Activated CD8-positive, alpha-beta memory T cell treated with anti-CD3 and anti-CD28 coated beads, Interleukin-2, amount 10 ng/mL, durations not matched to agents 7 days and 5 days (primary cell): ENCODE measurements at places on chromosomes 7 and 10. TPM values are rescaled to one million over a fixed set of nuclear protein-coding genes. Genes with fewer than 3 reads are reported as not detected.

The IFIT1 gene
- 107 TPM for total RNA-seq

The MGMT gene
- 24.8 TPM for total RNA-seq

The TFPI2 gene
- total RNA-seq = 0.30 TPM

The GRID2IP gene
- total RNA-seq = 0.26 TPM

The BLNK gene
- total RNA-seq = not detected

The GPC2 gene
- total RNA-seq = 6.2 TPM

The THSD7A gene
- total RNA-seq = not detected

The AUTS2 gene
- 9.5 TPM for total RNA-seq

The NT5C3A gene
- 52.7 TPM for total RNA-seq

The OR6V1 gene
- not detected for total RNA-seq

The ATP5MK gene
- 274 TPM for total RNA-seq

The NXPH1 gene
- not detected for total RNA-seq

The LIPM gene
- total RNA-seq = not detected

The NEURL1 gene
- 2.5 TPM for total RNA-seq

The TEX36 gene
- total RNA-seq = not detected

The ACBD7 gene
- total RNA-seq = 1.5 TPM

The SEMA3E gene
- not detected for total RNA-seq

The ENTPD1 gene
- 150 TPM for total RNA-seq

The TMEM225B gene
- total RNA-seq = not detected

The SSC4D gene
- total RNA-seq = 0.64 TPM

The CCDC172 gene
- not detected for total RNA-seq

The MYOF gene
- total RNA-seq = 5.5 TPM

The CALY gene
- not detected for total RNA-seq

The C10orf105 gene
- total RNA-seq = 0.18 TPM

The AGR2 gene
- not detected for total RNA-seq

The PARP12 gene
- total RNA-seq = 215 TPM

The DPCD gene
- 4.2 TPM for total RNA-seq

The SUN3 gene
- total RNA-seq = not detected

The TSPAN15 gene
- 4.2 TPM for total RNA-seq

The PPP1R3C gene
- total RNA-seq = not detected

The NYAP1 gene
- total RNA-seq = 0.12 TPM

The UBE2D4 gene
- 7.2 TPM for total RNA-seq

The SYCE1 gene
- total RNA-seq = 2.1 TPM

The NODAL gene
- total RNA-seq = not detected

The TUBB8 gene
- not detected for total RNA-seq

The MPP7 gene
- 1.4 TPM for total RNA-seq

The CUBN gene
- total RNA-seq = 0.56 TPM

The CPXM2 gene
- not detected for total RNA-seq

The GBX1 gene
- not detected for total RNA-seq

The HSPB1 gene
- total RNA-seq = 36.5 TPM

The VAX1 gene
- not detected for total RNA-seq

The EVX1 gene
- not detected for total RNA-seq

The EBLN1 gene
- total RNA-seq = not detected

The SEC31B gene
- total RNA-seq = 42.9 TPM

The ZCWPW1 gene
- total RNA-seq = 3.3 TPM

The LRRC17 gene
- total RNA-seq = not detected

The OGA gene
- total RNA-seq = 120 TPM

The NANOS1 gene
- total RNA-seq = 0.23 TPM

The GSAP gene
- total RNA-seq = 3.5 TPM

The CXCL12 gene
- total RNA-seq = not detected

The ATOH7 gene
- total RNA-seq = not detected

The FAM24B gene
- 15.3 TPM for total RNA-seq

The FEZF1 gene
- not detected for total RNA-seq

The LAMTOR4 gene
- total RNA-seq = 119 TPM

The ARHGEF5 gene
- 7.4 TPM for total RNA-seq

The UTF1 gene
- not detected for total RNA-seq

The CUTC gene
- total RNA-seq = 23.6 TPM

The PTN gene
- total RNA-seq = not detected
